RWPE1 (cell line): ENCODE measurements at places on chromosomes 6 and 20.
A peak's percentile ranks its signal among the peaks of the same experiment; 100 is the strongest.

- DNase-seq = no peak
Measured at GRCh38 chr6:88588938-88589337, 374.5 kb downstream of the RNGTT start.

- DNase-seq = no peak
Measured at GRCh38 chr6:104595311-104595820, 264.4 kb downstream of the HACE1 start.

- no peak for DNase-seq
Measured at GRCh38 chr6:128271527-128271926, 248.9 kb downstream of the PTPRK start.

DNA sequence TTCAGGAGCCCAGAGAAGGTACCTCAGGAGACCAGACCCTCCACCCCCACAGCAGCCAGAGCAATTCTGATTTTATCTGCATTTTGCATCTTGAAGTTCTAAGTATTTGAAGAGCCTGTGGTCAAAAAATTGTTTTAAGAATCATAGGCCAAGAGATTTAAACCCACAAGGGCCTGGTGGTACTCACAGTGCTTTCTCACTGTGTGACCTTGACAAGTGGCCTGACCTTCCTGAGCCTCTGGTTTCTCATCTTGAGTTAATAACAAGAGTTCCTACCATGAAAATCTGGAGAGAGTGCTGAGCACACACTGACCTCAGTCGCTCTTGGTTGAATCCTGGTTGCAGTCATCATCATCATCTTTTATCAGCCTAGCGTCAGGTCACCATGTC lies 45.4 kb upstream of the ID1 start:
- DNase-seq = no peak

- no peak for DNase-seq
Measured at GRCh38 chr6:95690328-95690727, 113.0 kb downstream of the MANEA start.

DNA sequence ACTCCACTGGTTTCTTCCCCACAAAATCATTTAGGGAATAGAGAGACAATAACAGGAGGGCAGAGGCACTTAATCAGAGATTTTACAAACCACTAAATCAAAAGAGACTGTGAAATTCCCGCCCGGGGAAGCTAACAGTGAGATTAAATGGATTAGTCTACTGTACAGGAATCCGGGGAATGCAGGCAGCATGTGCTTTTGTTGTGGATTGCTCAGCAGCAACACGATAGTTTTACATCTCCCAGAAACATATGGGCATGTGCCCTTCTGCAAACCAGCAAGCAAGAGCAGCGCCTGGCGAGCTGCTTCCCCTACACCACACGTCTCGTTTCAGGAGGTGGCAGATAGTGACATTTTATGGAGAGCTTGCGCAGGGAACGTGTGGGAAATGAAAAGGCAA lies 382.3 kb downstream of the CD83 start:
- peak; percentile 64 for DNase-seq
